ENCODE measurements at places on chromosomes 3 and 15.

DNA sequence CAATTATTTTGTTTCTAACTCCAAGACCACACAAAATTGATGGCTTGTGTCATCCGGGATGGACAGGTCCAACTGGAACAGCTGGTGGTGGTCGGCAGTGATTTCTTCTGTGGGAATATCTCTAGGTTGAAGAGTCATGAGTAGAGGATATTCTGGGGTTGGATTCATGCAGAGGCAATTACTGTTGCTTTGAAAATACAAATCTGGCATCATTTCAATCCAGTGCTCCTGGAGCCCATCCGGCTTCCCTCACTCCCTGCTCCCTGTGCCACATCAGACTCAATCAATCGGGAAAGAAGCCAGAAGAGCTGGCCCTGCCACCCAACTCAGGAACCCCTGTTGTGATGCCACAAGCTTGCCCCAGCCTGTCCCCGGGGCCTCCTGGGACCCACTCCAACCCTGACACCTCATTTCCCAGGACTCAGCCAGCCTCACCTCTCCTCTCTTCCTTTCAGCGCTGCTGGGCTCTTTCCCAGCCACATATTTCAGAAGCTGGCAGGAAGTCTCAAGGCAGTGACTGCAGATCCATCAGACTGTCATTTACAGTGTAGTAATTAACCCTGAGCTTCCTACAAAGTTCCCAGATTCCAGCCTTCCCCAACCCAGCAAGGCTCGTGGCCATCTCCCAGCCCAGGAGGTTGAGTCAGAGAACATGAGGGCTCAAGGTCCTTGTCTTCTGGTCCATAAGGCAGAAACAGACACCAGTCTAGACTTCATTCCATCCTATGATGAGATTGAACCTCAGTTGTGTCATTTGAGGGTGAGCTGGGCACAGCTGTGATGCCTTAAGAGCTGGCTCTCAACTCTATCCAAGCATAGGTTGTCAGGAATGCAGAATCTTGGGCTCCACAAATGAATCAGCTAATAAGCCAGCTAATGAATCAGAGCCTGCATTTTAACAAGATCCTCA is 114.0 kb downstream of the FAM174B start:
- no peaks in the 10 kb centered on the region for H3K27me3 ChIP-seq
- H3K27ac ChIP-seq, result no peak overlapping the region
- no peaks in the 10 kb centered on the region for H3K4me1 ChIP-seq
- H3K36me3 ChIP-seq, result no peaks in the 10 kb centered on the region

DNA sequence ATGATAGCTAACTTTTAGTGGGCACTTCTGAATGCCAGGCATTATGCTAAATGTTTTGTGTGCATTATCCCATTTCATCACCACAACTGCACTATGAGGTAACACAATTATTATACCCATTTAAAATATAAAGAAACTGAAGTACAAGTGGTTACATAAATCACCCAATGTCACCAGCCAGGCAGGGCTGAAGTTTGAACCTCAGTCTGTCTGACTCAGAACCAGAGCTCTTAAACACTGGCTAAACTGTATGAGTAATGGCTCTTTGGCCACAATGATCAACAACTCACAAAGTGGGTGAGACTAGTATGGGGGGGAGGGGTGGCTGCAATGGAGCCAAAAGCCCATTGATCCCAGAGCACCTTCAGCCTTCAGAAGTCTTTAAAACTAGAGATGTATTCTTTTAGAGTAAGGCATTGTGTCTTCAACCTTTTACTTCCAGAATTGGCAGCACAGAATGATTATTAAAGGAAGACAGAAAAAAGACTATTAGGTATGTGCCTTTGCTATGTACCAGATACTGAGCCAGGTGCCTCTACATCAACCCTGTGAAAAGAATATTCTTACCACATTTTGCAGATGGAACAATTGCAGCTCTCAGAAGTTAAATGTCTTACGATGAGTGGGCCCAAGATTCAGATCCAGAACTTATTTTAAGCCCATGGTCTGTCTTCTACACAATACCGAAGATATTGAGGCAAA is 166.9 kb downstream of the UACA start:
- H3K36me3 ChIP-seq, result no peaks in the 10 kb centered on the region
- no peaks in the 10 kb centered on the region for H3K4me1 ChIP-seq
- no peak for DNase-seq
- no peaks in the 10 kb centered on the region for H3K27me3 ChIP-seq
- H3K27ac ChIP-seq, result no peak overlapping the region

DNA sequence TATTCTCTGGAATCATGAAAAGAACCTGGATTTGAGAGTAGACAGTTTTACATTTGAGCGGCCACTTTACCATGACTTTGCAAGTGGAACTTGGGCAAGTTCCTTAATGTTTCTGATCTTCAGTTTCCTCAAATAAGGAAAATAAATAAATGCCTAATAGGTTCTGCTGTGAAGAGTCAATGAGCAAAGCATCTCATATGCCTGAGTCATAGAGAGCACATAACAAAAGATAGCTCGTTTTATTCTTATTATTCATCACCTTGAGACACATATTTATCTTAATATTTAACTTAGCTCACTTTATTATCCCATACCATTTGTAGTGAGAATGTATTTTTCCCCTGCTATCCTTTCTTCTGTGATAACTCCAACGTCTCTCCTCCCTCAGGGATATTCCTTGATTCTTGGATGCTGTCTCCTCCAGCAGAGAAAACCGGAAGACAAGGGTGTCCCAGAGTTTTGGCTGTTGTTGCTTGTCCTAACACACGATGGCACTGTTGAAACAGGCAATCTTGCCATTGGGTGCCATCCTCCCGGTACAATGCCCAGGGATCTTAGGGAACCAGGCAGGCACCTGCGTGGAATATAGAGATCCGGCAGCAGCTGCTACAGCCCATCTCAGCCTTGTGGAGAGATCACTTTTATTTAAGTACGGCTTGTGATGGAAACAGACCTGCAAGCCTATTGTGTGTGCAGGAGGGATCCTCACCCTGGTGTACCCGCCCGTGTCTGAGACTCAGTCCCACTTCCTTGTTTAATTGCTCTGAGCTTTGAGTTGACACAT is 33.3 kb upstream of the VPS33B start:
- peak; percentile 18 for DNase-seq

- H3K4me3 ChIP-seq, result no peak overlapping the region
- no peak overlapping the region for H3K27ac ChIP-seq
- H3K27me3 ChIP-seq, result no peaks in the 10 kb centered on the region
- no peaks in the 10 kb centered on the region for H3K4me1 ChIP-seq
- H3K36me3 ChIP-seq, result no peaks in the 10 kb centered on the region
Measured at GRCh38 chr3:77825001-77825827, 785.3 kb downstream of the ROBO2 start.

GRCh38 chr3:126135071-126135405 is 45.3 kb downstream of the ALDH1L1 start:
- no peaks in the 10 kb centered on the region for H3K36me3 ChIP-seq
- H3K4me3 ChIP-seq, result no peak overlapping the region
- DNase-seq, result no peak
- H3K27me3 ChIP-seq, result no peaks in the 10 kb centered on the region
- no peak overlapping the region for H3K27ac ChIP-seq
- no peaks in the 10 kb centered on the region for H3K4me1 ChIP-seq

GRCh38 chr15:54571576-54571975 is 593.3 kb downstream of the UNC13C start:
- H3K4me1 ChIP-seq, result no peaks in the 10 kb centered on the region
- no peaks in the 10 kb centered on the region for H3K27me3 ChIP-seq
- no peak for DNase-seq
- H3K4me3 ChIP-seq, result no peak overlapping the region
- no peaks in the 10 kb centered on the region for H3K36me3 ChIP-seq

DNA sequence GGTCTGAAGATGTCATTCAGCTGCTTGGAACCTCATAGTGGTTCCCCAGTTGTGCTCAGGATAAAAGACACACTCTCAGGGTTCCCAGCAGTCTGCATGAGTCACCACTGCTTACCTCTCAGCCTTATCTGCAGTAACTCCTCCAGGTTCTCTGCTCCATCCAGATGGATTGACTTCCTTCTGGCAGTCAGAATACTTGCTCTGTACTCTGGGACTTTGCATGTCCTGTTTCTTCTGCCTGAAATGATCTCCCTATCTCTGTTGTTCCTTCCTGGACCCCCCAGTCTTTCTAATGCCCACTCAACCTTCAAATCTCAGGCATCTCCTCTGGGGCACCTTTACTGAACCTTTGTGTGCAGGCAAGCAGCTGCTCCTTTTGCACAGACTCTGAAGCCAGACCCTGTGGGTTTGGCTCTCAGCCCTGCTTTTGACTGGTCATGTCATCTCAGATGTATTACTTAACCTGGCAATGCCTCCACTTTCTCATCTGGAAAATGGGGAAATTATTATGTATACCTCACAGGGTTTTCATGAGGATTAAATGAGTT is 38.4 kb downstream of the ITPR1 start:
- H3K4me1 ChIP-seq, result no peaks in the 10 kb centered on the region
- DNase-seq, result no peak
- H3K27ac ChIP-seq, result no peak overlapping the region
- H3K36me3 ChIP-seq, result no peaks in the 10 kb centered on the region
- no peak overlapping the region for H3K4me3 ChIP-seq

DNA sequence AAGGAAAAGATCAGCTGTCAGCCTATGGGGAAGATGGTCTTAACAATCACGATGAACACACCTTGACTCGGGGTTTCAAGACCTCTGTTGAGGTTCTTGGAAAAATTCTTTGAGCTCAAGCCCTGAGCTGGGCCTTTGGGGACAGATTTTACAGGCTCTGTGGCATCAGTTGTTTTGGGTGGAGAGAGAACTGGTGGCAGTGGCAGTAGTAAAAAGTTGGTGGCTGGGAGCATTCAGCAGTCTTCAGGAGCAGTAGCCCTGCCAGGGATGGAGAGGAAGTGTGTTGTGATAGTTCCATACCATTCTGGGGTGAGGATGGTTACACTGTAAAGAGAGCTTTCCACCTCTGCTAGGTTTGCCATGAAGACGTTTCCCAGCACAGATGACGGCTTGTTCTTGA is 4.9 kb upstream of the KY start:
- no peaks in the 10 kb centered on the region for H3K4me1 ChIP-seq
- H3K4me3 ChIP-seq, result no peak overlapping the region
- DNase-seq, result no peak
- no peaks in the 10 kb centered on the region for H3K36me3 ChIP-seq

DNA sequence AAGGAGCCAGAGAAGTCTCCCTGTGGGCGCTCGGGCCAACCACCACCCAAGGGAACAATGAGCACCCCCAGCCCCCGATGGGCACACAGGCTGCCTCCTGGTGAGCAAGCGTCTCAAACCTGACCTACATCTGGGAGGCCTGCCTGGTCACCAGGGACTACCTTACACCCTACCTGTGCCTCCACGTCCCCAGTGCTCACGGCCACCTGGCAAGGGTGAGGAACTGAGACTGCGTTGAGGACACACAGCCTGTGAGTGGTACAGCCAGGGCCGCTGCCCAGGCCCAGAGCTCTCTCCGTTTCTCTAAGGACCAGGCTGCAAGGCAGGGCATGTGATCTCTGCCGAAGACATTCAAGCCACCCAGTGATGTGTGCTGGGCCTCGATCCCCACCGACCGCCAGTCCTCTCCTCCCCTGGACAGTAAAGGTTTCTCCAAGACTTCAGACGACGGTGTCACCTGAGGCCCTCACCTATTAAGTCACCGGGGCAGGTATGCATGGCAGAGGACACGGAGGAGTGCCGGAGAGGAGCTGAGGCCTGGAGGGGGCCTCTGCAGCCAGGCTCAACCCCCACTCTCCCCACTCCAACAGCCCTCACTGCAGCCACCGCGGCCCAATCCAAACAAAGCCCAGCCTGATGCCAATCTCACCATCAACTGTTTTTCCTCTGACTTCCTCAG is 2.8 kb downstream of the GOLGA8A start:
- H3K4me3 ChIP-seq, result no peak overlapping the region
- H3K36me3 ChIP-seq, result peaks cover 4% of the 10 kb centered on the region
- DNase-seq, result no peak
- H3K4me1 ChIP-seq, result no peaks in the 10 kb centered on the region
- H3K27me3 ChIP-seq, result no peaks in the 10 kb centered on the region

DNA sequence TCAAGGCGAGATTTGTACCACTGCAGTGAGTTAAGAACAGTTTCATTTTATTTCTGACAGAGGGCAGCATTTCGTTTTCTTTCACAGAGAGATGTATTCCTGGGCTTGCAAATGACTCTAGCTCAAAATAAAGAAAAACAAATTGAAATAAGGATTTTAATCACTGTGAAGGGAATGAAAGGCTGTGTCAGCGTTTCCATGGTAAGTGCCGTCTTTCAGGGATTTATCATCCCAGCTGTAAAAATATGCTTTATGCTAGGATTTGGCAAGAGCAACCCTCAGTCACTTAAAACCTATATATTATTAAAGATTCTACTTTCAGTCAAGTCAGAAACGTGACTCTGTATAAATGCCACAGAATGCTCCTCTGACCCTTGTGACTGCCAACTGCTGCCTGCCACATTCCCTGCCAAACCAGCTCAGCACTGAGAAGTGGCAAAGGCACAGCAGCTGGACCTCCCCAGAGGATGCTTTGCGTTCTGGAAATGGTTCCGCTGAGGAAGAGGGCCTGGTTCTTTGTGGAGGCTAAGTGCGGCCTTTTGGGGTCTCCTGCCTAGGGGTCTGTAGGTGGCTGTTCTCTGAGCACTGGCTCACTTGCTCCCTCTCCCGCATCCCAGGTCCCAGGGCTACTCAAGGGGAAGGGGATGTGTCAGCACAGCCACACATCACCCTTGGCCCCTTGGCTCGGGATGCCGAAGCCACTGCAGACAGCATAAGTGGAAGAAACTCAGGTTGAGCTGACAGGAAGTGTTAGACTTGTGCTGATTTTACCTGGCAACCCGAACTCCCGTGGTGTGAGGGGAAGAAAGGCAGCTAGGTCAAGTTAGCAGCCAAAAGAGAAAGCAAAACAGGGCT is 56.6 kb upstream of the POMGNT2 start:
- H3K4me1 ChIP-seq, result peaks cover 16% of the 10 kb centered on the region
- H3K36me3 ChIP-seq, result no peaks in the 10 kb centered on the region
- peak; percentile 32 for DNase-seq
- H3K27me3 ChIP-seq, result no peaks in the 10 kb centered on the region

DNA sequence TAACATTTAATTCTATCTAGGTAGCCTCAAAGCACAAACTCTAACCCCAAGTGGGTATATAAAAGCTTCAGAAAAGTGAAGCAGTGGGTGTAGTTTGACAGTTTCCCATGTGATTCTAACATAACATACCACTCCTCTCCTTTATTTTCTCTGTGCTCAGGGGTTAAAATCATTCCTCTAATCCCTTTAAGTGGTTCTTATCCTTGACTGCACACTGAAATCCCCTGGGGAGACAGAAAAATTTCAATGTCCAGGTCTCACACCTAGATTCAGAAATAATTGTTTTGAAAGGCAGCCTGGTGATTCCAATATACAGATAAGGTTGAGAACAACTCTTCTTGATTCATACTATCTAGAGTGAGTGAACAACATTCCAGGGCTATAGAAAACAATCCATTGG is 986.4 kb downstream of the ROBO1 start:
- no peaks in the 10 kb centered on the region for H3K27me3 ChIP-seq
- no peak overlapping the region for H3K27ac ChIP-seq
- no peak overlapping the region for H3K4me3 ChIP-seq
- DNase-seq, result no peak

Data from effector memory CD4-positive, alpha-beta T cell (primary cell).